ENCODE measurements at places on chromosomes 16 and 17.

DNA sequence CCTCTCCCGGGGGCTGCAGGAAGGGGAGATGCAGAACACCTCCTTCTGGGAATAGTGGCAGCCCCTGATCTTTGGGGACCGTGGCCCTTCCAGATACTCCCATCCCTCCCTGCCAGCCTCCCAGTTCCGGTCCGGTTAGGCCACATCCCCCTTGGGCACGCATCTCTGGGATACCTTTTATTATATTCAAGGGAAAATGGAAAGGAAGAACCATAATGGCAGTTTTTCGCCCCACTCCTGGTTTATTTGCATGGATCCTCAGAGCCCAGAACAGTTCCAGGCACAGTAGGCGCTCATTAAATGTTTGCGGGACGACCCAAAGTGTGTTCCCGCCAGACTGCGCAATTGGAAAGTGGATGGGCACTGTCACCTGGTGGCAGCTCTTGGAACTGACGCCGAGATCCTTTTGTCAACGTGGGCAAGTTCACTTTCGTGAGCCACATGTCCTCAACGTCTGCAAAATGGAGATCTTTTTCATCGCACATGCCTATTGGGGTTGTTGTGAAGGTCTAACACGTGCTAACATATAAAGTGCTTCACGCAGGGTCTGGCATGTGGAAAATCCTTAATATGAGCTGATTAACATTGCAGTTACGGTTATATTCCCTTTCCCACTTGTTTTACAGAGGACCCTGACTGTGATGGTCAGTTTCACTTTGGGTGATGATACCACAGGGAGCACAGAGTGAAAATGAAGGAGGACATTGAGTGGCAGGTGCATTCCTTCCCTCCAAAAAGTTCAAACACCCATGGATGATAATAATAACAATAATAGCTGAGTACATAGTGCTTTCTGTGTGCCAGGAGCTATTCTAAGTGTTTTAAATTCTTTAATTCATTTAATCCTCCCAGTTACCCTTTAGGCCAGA is 1.7 kb upstream of the GPRC5B start:
- DNase-seq, result peak; percentile 89

GRCh38 chr16:64962786-64963185 is 159.1 kb downstream of the CDH11 start:
- no peak for DNase-seq

GRCh38 chr17:35312790-35313711 is 60.4 kb downstream of the SLFN11 start:
- DNase-seq, result peak; percentile 76

DNA sequence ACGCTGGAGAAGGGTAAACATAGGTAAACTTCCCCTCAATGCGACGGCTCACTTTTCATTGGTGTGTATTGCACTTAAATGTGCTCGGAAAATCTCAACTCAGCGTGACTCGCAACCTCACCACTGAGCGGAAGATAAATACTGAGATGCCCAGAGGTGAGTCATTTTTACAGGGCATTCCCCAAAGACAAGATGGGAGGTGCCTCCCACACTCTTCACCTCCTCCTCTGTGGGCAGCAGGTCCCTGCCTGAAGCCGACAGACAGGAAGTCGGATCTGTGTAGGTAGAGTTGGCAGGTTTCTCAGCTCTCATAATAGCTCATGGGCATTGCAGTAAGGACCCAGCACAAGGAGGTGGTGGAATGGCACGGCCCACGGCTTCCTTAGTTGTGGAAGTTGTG is 274.6 kb upstream of the HSBP1 start:
- DNase-seq, result no peak
